Occipital lobe (tissue), 3 donors: ENCODE measurements at places on chromosomes 2 and 18. TPM values are rescaled to one million over a fixed set of nuclear protein-coding genes. Genes with fewer than 3 reads are reported as not detected.

NYAP2 gene
- total RNA-seq, result 7.8 TPM

NTSR2 gene
- 0.31 TPM for total RNA-seq

GPR155 gene
- total RNA-seq, result 15.6 TPM

IL36G gene
- not detected for total RNA-seq

ALPP gene
- total RNA-seq, result not detected

CCDC85A gene
- 38.8 TPM for total RNA-seq

RTP5 gene
- total RNA-seq, result 2.5 TPM

HOXD3 gene
- total RNA-seq, result not detected

MATN3 gene
- 1.1 TPM for total RNA-seq

UGT1A4 gene
- total RNA-seq, result not detected

- DNase-seq, result no peak
These were observed 3.4 kb downstream of the TCF23 start for GRCh38 chr2:27152102-27152795.

- no peak for DNase-seq
These were observed 17.2 kb upstream of the CD207 start for GRCh38 chr2:70852824-70853223.

DNA sequence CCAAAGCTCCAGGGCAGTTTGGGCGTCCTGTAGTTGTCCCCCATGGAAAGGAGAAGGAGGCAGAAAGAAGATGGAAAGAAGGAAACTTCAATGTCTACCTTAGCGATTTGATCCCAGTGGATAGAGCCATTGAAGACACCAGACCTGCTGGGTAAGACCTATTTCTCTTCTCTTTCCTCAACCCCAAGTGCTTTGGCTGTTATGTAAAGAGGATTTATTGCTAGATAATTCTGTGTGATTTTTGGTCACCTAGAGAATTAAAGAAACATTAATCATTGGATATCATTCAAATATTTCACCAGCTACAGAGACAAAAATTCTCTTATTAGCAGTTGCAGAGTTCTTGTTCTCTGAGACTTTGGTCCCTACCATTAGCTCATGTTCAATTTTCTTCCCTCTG lies 1.9 kb downstream of the GALNT5 start:
- no peak for DNase-seq

- DNase-seq, result no peak
These were observed 99.0 kb downstream of the RBBP8 start for GRCh38 chr18:23032030-23032582.

DNA sequence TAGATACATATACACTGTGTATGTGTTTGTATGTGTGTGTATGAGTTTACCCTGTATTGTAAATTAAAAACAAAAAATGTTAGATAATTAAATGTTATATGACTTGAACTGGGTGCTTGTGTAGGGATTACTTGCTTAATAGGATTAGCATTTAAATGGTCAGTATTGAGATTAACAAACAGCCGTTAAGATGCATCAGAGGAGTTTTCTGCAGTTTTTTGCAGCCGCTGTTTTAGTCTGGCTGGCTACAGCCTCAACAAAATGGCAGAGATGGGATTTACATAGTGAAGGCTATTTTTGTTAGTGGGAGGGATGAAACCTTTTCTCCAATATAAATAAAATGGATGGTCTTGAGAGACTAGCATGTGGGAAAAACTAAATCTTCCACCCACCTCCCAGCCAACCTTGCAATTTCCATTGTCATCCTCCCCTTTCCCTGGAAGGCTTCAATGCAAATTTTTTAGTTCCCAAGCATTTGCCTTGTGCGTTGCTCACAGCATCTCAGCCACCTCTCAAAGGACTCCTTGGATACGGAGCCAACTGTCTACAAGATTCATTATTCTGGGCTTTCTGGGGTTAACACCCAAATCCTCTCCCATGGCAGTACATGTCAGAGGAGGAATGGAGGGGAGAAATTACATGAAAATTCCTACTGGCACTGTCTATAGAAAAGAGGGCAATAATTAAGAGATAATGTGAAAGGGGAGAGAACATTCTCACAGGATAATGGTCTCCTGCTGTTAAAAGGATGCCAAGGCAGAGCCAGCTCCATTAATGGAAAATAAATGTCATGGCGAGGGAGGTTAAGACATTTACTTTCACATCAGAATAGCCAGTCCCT lies 351.9 kb downstream of the CDH2 start:
- no peak for DNase-seq

- no peak for DNase-seq
These were observed 284.7 kb upstream of the ZC3H15 start for GRCh38 chr2:186201371-186201770.

- no peak for DNase-seq
These were observed 181.1 kb downstream of the NEDD4L start for GRCh38 chr18:58225101-58225500.

DNA sequence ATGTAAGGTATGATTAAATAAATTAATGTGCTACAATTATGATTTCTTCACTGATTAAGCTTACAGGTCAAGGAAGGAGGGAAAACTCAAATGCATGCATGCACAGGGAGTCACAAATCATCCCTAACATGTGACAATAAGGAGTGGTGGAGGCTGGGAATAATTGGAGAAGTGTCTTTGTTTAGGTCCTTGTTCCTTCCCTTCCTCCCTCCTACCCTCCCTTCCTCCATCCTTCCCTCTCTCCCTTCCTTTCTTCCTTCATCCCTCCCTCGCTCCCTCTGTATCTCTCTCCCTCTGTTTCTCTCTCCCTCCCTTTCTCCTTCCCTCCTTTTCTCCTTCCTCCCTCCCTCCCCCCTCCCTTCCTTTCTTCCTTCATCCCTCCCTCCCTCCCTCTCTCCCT lies 337.1 kb downstream of the CTNNA2 start:
- no peak for DNase-seq

DNA sequence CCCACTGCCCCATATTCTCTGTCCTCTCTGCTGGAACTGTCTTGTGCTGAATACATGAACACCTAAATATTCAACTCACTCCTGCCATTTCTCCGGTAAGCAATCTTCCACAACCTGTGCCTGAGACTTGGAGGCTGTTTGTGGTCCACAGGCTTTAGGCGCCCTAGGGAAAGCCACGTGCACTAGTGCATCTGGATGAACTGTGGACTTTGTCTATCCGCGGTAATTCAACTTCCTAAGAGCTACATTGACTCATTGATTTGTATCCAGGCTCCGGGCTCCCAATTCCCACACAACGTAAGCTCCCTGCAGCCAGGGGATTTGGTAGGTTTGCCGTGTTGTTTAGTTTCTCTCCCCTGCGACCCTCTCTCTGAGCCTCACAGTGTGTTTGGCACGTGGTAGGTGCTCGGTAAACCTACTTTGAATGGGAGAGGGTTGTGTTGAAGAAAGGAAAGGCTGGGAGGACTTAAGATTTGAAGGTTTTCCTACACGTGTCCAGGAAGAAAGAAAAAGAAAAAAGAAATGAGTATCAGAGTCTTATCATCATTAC lies 718.2 kb downstream of the DPP10 start:
- DNase-seq, result no peak
